ENCODE measurements at places on chromosomes 1 and 21.

- DNase-seq, result no peak
These were observed 2.8 kb upstream of the ZNF644 start for GRCh38 chr1:91024481-91025119.

DNA sequence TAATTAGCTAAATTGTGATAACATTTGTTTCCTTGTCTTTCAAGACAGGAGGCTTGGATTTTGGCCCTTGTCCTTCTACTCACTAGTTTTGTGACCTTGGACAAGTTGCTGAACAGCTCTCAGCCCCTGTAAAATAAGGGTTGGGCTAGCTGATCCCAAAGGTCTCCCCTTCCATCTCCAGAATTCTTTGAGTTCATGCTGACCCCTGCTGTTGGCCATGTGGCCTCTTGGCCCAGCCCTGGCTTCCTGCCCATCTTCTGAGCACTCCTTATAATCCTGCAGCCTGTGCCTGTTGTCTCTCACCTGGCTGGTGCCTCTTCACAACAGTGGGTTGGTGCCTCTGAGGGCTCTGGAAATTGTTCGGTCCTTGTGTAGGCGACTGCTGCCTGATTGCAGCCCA is 10.1 kb downstream of the PTGFRN start:
- DNase-seq, result no peak

DNA sequence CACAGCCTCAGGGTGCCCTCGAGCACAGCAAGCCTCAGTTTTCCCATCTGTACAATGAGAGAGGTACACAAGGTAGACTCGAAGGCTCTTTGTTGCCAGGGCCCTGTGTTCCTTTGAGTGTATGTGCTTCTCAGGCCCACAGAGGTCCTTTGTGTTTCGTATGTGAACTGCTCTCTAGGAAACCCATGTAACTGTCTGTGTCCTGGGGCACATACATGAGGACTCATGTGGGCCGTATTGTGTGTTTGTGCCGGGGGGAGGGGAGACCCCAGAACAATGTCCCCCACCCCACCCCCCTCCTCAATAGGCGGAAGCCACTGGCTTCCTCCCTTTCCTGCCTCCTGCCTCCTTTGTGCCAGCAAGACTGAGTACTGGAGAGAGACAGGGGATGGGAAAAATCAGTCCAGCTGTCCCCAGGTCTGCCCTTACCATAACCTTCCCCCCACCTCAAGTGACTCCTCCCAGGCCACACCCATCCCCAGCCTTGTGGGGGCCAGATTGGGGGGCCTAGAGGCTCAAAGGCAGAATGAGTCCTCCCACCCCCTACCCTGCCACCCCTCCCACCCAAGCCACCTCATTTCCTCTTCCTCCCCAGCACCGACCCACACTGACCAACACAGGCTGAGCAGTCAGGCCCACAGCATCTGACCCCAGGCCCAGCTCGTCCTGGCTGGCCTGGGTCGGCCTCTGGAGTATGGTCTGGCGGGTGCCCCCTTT is at the start of gene TIE1:
Gene TIE1 (plus strand): TSS at position 605 of the 717 bp plus-strand sequence. CDS start 90 bp downstream, at position 695.
- DNase-seq, result peak; percentile 34

DNA sequence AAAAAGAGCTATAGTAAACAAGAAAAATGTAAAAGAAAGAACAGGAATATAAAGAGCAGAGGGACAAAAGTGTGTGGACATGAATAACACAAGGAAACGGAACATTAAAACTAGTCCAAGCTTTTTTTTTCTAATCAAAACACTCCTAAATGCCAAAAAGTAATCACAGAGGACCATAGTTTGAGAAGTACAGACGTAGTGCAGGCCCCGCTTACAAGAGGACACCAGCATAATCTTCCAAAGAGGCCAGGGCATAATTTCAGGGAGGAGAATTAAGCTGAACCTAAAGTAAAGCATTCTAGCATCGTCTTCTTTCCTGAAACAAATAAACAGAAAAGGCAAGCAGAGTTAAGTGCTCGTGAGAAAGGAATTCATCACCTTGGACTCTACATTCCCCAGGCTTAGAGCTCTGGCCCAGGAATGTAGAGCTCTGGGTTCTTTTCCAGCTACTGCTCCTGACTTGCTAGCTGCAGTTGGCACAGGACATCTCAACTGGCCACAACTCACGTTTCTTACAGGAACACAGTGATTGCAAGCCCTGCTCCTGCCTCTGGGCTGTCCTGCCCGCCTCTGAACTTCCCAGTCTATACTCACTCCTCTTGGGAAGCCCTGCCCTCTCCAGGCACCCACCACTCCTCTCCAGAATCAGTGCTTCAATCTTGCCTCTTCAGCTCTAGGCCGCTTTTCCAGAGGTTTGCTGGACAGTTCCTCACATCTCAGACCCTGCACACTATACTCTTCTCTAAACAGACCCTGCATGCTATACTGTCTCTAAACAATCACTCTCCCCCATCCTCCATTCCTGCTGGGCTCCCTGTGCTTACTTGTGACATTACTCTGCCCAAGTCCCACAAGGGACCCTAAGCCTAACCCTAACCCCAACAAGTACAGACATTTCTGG is 9.8 kb downstream of the RGS8 start:
- DNase-seq, result peak; percentile 70

DNA sequence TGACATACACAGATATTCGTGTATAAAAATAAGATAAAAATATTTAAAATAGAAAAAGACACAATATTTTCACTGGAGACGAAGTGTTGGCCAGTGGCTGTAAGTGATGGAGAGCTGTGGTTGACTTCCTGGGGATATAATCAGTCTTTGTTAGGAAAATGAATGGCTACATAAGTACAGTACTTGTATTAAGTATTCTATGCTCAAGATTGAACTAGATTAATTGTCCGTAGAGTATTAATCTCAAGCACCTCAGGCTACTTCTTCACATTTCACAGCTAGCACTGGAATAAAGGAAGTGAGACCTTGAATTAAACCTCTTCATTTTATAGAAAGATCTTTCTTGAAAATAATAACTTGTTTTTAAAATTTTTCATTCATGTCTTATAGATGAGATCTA is 39.0 kb upstream of the RGS5 start:
- no peak for DNase-seq

GRCh38 chr1:27878039-27878438 is 5.7 kb downstream of the THEMIS2 start:
- no peak for DNase-seq

DNA sequence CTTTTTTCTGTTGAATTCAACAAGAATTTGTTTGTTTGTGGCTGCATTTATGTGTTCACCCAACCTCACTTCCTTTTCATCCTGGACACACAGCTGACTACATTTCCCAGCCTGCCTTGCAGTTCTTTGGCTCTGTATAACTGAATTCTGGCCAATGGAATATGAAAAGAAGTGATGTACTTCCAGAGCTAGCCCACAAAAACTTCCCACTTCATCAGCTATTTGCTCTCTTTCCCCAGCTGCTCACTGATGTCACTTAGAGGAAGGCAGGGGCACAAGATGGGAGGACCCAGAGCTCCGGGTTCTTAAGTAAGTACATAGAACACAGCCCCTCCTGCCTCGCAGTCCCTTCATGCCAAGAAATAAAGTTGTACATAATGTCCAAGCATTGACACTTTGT is 235.0 kb upstream of the FGGY start:
- DNase-seq, result peak; percentile 88

DNA sequence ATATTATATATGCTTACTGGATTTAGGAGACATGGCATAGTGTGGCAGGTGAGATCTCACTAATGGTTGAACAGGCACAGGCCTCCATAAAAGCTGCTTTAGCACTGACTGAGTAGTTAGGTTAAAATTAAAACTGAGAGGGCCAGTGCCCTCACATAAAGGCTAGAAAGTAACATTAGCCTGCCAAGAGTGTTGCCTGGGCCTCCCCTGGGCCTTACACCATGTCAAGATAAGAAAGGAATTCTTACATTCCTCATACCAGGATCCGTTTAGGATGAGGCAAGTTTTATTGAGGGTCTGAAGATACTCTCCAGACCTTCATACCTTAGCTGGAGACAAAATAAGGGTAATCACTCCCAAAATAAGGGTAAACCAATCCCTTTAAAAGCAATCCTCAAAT is 1011.8 kb downstream of the PLA2G4A start:
- no peak for DNase-seq

DNA sequence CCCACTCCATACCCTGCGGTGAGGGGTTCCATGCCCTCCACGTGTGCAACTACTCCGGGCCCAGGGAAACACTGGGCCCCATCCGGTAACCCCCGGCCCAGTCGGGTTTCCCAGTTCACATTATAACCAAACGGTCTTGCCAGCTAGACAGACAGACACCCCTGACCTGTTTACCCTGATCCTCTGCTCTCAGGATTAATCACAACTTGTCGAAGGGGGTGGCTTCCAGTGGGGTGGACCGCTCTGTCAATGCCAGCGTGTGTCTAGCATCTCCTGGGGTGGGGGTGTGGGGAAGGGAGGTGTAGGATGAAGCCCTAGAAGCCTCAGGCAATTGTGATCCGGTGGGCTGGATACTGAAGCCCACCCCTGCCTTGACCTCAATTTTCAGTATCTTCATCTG is 4.6 kb upstream of the OLIG2 start:
- no peak for DNase-seq

DNA sequence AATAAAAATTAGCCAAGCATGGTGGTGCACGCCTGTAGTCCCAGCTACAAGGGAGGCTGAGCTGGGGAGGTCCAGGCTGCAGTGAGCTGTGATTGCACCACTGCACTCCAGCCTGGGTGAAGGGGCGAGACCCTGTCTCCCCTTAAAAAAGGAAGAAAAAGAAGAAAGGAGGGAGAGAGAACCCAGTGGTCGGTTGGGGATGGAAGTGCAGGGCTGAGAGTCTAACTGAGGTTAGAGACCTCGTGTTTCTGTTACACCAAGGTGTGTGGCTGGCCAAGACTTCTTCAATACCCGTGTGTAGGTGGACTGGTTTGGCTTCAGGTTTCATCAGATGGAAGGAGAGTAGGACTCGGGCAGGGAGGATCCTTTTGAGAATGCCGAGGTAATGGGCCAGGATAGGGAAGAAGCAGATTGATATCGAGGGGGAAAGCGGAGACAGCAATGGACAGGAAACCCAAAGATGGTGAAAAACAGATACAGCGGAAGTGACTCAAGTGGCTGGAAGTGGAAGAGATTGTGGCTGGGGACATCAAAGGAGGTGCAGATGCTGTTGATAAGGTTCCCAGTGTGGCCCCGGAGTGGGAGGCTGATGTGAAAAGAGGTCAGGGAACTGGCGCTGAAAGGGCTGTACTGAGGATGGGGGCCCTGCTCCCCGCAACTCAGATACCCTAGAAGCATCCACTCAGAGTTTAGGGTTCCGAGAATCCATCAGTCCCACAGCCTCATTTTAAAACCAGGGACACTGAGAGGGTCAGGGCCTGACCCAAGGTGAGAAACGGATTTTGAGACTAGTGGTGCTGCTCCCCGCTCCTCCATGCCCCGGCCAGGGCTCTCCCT is 681 bp upstream of the UBXN10 start:
- DNase-seq, result no peak

GRCh38 chr1:39576016-39576657 is 453 bp downstream of the PABPC4 start:
- DNase-seq, result peak; percentile 48

DNA sequence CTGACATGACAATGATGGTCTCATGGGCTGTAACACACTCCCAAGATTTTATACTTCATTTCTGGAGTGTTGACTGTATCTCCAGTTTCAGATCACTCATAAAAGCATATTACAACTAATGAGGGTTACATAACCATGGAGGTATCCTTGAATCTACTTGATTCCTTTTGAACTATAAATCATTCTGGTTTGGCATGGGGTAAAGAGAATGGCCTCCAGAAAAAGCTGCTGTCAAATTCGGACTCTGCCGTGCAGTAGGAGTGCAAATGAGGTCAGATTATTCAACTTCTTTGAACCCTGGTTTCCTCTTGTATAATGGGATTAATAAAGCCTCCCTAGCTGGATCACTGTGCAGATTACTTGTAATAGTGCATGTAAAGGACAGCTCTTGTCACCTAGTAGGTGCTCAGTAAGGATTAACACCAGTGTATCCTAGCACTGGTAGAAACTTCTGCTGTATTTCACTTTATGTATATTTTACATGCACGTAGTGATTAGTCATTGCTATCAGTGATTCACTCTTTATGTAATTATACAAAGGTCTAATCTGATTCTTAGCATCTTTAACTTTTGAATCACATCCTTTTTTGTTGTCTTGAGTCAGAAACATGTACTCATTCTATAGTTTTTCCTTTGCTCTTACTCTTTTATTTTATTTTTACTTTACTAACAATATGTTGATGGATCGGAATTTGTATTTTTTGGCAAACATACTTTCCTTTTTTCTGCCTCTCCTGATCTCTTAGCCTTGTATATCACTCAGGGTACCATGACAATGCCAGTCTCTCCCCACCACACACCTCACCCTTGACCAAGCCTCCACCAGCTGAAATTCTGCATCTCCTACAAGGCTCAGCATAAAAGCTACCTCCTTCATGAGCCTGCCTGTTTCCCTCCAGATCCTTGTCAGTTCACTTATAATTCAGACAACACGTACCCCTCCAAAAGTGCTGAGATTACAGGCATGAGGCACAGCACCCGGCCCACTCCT is 3.2 kb downstream of the LRRC8C start:
- DNase-seq, result no peak

- DNase-seq, result no peak
These were observed 996.7 kb upstream of the ADGRL4 start for GRCh38 chr1:80003250-80003649.

DNA sequence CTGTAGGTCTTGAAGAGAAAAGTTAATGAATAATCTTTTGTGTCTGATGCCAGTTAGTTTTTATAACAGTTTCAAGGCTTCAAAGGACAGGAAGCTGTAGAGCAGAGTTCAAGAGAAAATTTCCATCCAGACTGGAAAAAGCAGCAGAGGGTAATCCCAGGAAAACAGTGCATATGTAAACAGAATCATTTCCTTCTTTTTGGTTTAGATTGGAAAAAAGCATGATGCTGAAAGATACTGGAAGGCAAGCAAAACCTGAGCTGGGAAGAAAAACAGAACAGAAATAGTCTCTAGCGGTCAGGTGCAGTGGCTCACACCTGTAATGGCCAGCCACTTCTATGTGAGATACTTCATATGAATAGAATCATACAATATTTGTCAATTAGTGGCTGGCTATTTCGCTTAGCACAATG is 71.9 kb downstream of the ZSWIM5 start:
- DNase-seq, result no peak

DNA sequence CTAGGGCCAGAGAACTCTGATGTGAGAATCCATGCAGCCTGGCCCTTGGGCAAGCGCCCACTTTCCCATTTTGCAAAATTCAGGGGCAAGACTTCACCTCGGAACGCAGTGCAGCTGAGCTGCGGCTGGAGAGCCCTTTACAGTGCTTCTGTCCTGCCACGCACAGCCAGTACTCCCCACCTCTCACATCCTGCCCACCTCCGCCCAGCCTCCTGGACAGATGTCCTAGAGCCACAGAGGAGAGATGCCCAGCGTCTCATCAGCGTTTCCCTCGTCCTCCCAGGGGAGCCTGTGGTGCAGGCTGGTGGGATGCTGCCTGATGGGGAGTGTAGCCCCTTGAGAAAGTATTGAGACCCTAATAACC is 29.6 kb downstream of the RUNX3 start:
- no peak for DNase-seq

GRCh38 chr1:146032631-146033219 is 11.2 kb upstream of the HJV start:
- no peak for DNase-seq

- DNase-seq, result no peak
These were observed 5.8 kb downstream of the TINAGL1 start for GRCh38 chr1:31581821-31582810.

- no peak for DNase-seq
These were observed 49.0 kb upstream of the SCAF4 start for GRCh38 chr21:31780944-31781343.
